Astrocyte of the cerebellum (primary cell): ENCODE measurements at places on chromosomes 5 and 9.

DNA sequence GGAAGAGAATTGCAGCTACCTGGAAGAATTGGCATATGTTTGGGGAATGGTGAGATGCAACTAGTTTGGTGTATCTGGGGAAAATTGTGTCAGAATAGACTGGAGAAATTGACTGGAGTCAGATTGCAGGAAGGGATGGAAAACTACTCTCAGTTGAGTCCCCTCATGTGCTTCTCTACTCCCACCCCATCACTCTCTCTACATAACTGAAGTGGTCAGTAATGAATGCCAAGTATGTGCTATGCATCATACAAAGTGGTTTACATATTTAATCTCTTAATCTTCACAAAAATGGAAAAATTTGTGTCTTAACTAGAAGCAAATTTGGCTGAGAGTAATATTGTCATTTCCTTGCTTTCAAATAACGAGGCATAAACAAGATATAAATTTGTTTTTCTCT, 146.4 kb upstream of the TNC start:
- no peak for DNase-seq

DNA sequence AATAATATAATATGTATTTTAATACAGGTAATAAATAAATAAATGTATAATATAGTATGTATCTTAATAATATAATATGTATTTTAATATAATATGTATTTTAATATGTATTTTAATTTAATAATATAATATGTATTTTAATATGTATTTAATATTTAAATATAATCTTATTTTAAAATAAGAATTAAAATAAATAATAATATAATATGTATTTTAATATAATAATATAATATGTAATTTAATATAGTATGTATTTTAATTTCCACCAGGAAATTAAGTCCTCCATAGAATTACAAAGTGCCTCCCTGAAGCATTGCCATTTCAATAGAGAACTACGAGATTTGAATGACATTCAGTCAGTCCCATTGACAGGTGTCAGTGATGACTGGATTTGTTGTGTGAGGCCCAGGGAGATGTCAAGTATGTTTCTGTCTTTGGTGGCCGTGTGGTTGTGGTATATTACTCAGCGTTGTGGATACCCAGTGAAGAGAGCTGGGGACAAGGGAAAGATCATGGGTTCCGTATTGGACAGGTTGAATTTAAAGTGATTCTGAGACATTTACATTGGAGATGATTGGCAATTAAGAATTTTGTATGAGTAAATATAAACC, 14.2 kb upstream of the C5orf46 start:
- DNase-seq = no peak

- no peak for DNase-seq
Measured at GRCh38 chr9:107358986-107359385, 75.9 kb downstream of the RAD23B start.

DNA sequence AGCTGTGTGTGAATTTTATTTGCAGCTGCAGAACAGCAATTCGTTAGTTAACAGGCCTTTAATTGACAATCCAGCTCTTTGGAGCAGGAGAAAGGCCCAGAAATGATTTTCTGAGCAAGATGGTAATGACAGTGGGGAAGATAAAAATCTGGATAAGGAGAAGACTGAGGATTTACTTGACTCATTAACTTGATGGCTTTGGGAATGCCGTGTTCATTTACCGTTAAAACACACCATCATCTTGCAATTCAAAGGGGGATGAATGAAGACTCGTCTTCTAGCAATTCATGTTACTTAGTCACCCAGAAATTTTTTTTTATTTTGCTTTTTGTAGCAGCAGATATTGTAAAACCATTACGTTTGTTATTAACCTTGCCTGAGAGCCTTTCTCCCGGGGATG, 52.0 kb downstream of the PTTG1 start:
- no peak for DNase-seq
